ENCODE measurements at places on chromosomes 4 and X. TPM values are rescaled to one million over a fixed set of nuclear protein-coding genes. Genes with fewer than 3 reads are reported as not detected.

The FANCB gene
- polyA plus RNA-seq, result 1.6 TPM

The USP17L22 gene
- not detected for polyA plus RNA-seq

The UBQLN2 gene
- 28.8 TPM for polyA plus RNA-seq

The WDR17 gene
- 0.54 TPM for polyA plus RNA-seq

The CRMP1 gene
- 19.8 TPM for polyA plus RNA-seq

The SUPT20HL2 gene
- polyA plus RNA-seq, result 0.19 TPM

The SLC2A9 gene
- 3.9 TPM for polyA plus RNA-seq

The PRRG3 gene
- polyA plus RNA-seq, result 27.9 TPM
